Activated CD4-positive, alpha-beta T cell treated with anti-CD3 and anti-CD28 coated beads for 36 hours (primary cell): ENCODE measurements at places on chromosomes 7 and 10. TPM values are rescaled to one million over a fixed set of nuclear protein-coding genes. Genes with fewer than 3 reads are reported as not detected.

The CYP26C1 gene
- total RNA-seq, result 0.09 TPM

The UTF1 gene
- not detected for total RNA-seq

DNA sequence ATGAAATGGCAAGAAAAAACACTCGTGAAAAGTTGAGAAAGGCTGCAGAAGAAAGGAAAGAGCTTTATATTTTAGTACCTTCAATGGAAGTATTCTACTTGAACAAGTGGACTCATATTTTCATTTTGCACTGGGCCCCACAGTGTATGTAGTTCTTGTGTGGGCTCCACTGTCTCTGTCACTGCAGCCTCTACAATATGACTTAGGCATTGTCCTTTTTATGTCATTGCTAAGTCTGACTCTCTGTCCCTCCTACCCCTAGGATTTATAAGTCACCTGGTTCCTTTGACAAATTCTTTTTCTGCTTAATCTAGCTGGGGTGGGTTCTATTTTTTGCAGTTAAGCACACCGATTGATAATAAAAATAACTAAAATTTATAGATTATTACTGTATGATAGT lies 27.7 kb upstream of the SOSTDC1 start:
- no peak for DNase-seq

DNA sequence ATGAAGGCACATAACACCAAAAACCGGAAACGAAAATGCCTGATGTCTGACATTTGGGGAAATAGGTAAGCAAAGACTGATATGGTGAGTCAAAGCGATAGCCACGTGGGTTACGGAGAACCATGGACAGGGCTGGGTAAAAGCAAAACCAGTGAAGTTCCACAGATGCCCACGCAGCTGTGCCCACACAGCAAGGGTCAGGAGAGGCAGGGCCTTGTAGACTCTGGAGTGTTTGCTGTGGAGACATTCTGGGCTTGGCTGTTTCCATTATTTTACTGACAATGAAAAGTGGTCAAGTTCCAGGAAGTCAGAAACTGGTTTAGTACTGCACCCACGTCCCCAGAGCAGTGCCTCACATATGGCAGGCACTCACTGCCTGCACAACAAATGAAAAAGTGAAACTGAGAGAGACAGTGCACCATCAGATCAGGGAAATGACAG lies 148.7 kb downstream of the ZMYND11 start:
- peak; percentile 72 for DNase-seq

DNA sequence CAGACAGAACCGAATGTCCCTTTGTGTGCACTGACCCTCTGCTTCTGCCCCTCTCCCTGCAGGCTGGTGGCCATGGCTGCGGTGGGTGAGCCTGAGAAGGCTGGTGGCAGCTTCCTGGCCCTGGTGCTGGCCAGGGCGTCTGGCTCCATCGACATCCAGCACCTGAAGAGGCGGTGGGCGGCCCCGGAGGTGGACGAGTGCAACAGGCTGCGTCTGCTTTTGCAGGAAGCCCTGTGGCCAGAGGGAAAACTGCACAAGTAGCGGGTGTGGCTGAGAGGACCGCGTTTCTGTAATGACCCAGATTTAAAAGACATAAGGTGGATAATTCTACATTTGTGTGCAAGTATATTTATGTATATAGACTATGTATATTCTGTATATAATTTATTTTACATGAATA lies 89.2 kb downstream of the DYNC2I1 start:
- DNase-seq, result no peak

- no peak for DNase-seq
Measured at GRCh38 chr7:79096361-79096805, 357.1 kb downstream of the MAGI2 start.

- DNase-seq, result no peak
Measured at GRCh38 chr10:7082967-7083366, 327.9 kb downstream of the SFMBT2 start.

DNA sequence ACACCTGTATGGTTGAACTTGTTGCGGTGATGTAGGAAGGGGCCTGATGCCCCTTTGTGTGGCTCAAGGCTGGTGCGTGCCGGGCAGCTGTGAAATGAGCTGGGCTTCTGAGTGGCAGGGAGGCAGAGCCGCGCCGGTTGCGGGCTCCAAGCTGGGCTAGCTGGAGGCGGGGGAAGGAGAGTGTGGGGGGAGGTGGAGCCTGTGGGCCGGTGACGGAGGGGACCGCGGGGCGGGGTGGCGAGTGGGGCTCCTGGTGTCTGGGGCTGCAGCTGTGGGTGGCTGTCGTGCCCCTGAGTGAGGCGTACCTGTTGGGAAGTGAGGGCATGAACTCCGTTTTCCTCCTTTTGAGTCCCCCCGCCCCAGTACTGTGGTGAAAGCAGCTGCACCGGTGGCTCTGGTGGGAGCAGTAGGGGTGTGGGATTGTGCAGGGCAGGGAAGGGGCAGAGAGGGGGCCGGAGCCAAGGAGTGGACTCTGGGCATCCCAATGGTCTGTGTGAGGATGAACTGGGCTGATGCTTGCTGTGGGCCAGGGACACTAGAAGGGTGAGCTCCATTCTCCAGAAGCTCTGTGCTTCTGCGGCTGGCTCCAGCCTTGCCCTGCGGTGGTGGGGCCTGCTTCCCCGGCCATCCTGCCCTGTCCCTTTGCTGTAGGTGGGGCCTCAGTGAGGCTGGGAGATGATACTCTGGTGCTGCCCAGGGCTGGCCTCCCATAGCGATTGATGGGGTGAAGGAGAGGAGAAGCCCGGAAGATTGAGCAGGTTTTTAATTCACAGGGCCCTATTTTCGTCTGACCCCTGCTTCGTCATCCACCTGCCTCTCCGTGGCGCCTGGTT lies 41.7 kb downstream of the INPP5A start:
- no peak for DNase-seq

DNA sequence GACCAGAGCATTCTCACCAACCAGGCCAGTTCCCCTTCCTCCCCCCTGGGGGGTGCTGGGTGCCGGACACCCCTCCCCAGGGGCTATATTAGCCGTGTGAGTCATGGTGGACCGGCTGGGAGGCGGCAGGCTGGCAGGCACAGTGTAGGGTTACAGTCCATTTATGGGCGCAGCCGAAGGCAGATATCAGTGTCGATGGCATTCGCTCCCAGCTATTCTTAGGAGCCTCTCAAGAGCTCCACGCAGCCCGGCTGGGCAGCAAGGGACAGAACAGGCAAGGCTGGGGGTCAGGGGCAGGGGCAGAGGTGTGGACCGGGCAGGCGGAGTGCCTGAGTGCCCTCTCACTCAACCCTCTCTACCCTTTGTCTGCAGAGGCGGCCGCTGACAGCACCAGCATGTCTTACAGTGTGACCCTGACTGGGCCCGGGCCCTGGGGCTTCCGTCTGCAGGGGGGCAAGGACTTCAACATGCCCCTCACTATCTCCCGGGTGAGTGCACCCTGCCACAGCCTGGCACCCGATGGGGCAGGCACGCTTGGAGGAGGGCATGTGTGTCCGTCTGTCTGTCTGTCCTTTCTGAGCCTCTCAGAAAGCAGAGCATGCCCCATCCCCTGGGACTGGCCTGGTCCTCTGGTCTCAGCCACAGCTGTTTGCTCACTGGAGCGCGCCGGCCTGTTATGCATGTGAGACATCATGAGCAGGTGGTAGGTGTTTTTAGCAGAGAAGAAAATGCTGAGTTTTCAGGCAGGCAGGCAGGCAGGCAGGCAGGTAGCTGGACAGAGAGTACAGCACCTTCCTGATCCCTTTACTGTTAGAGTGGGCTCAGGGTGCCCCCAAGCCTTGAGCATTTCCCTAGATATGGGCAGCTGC lies at the start of gene LDB3:
Gene LDB3, plus strand, starts transcription at position 215 of the 869 bp plus-strand sequence. Its CDS starts 181 bp downstream, at position 396.
- DNase-seq, result no peak

The NEURL1 gene
- 2.4 TPM for total RNA-seq

DNA sequence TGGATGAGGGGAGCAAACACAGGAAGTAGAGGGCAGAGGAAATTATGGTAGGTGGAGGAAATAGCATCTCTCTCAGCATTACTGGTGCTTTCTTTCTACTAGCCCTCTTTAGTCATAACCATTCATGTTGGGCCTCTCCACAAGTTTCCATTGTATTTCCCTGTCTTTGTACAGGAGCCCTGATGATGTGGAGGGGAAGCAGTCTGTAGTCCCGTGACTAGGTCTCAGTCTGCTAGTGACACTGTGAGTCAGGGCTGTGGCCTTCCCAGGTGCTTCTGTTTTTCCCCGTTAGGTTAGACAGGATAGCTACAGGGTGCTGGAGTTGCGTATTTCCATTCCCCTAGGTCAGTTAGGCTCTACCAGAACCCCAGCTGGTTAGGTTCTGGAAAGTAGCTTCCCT lies 82.9 kb upstream of the NAMPT start:
- peak; percentile 53 for DNase-seq
